ENCODE measurements at places on chromosomes 1 and 21. TPM values are rescaled to one million over a fixed set of nuclear protein-coding genes. Genes with fewer than 3 reads are reported as not detected.

Gene ANKRD34A
- total RNA-seq: 5.2 TPM

Gene CADM3
- total RNA-seq: not detected

Gene KPRP
- not detected for total RNA-seq

Gene HRNR
- total RNA-seq: not detected

Gene OR2T2
- not detected for total RNA-seq

- DNase-seq: no peak
- no peak overlapping the region for H3K27ac ChIP-seq
- no peaks in the 10 kb centered on the region for H3K4me1 ChIP-seq
- no peak overlapping the region for H3K4me3 ChIP-seq
- H3K27me3 ChIP-seq: no peaks in the 10 kb centered on the region
Measured at GRCh38 chr1:217313096-217313495, 317.8 kb downstream of the GPATCH2 start.

GRCh38 chr1:232438476-232438875 is 191.5 kb downstream of the SIPA1L2 start:
- no peaks in the 10 kb centered on the region for H3K36me3 ChIP-seq
- H3K4me3 ChIP-seq: no peak overlapping the region
- no peaks in the 10 kb centered on the region for H3K27me3 ChIP-seq
- H3K27ac ChIP-seq: no peak overlapping the region
- no peak for DNase-seq

- H3K4me3 ChIP-seq: no peak overlapping the region
- H3K27ac ChIP-seq: no peak overlapping the region
- no peaks in the 10 kb centered on the region for H3K36me3 ChIP-seq
- no peak for DNase-seq
Measured at GRCh38 chr1:93519199-93519829, 71.4 kb downstream of the FNBP1L start.

- DNase-seq: no peak
- H3K36me3 ChIP-seq: peaks cover 14% of the 10 kb centered on the region
- peaks cover 11% of the 10 kb centered on the region for H3K4me1 ChIP-seq
- H3K27ac ChIP-seq: peak overlapping the region; percentile 49
Measured at GRCh38 chr1:1847061-1847850, 43.6 kb downstream of the GNB1 start.

DNA sequence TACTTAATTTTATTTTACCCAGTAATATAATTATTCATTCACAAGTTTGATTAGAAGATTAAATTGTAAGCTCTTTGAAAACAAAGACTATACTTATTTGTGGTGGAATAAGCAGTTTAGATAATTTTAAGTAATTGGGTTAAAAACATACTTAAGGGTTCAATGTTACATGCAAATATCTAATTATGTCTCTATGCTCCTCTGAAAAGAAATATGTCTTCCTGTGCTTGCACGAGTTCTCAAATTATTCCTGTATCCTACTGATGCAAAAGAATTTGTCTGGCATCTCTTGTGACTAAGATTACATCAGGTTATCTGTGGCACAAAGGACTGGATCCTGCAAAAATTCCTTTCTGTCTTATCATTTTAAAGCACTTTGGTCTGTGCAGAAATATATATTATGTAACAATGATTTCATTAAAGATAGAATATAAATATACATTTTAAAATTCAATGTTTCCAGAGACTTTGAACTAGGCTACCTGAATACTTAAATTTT is 416.7 kb downstream of the COL11A1 start:
- no peak overlapping the region for H3K4me3 ChIP-seq
- H3K36me3 ChIP-seq: no peaks in the 10 kb centered on the region
- no peaks in the 10 kb centered on the region for H3K27me3 ChIP-seq
- no peaks in the 10 kb centered on the region for H3K4me1 ChIP-seq
- H3K27ac ChIP-seq: no peak overlapping the region
- DNase-seq: no peak

DNA sequence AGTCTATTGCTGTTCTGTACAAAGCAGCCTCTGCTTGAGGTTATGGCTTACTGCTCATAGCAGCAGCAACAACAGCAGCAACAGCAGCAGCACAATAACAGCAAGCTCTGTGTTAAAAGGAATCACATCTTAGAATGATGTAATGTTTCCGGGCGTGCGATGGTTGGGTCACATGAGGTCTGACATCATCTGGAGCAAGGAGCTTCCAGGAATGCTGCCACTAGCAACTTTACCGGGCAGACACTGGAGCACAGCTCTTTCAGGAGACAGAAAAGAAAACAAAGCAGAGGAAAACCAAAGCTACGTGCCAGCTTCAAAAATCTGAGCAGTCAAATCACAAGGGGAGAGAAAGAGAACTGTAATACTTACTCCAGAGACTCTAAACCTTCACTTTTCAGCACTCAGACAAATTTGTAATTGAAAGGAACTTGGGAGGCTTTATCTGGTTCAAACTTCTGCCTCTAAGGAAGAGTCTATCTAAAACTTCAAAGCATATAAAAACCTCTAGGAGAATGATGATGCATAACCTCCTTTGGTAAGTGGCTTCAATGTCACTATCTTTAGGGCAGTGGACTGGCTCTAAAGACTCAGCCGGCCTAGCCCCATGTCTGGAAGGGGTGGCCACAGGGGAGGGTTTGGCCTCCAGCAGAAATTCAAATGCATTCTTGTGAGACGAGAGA is 28.3 kb upstream of the RAB3GAP2 start:
- H3K36me3 ChIP-seq: no peaks in the 10 kb centered on the region
- H3K27me3 ChIP-seq: peaks cover 22% of the 10 kb centered on the region
- no peak overlapping the region for H3K27ac ChIP-seq
- H3K4me3 ChIP-seq: no peak overlapping the region
- peaks cover 5% of the 10 kb centered on the region for H3K4me1 ChIP-seq
- DNase-seq: no peak

- H3K4me1 ChIP-seq: no peaks in the 10 kb centered on the region
- DNase-seq: no peak
- no peak overlapping the region for H3K27ac ChIP-seq
- H3K4me3 ChIP-seq: no peak overlapping the region
- no peaks in the 10 kb centered on the region for H3K27me3 ChIP-seq
- H3K36me3 ChIP-seq: no peaks in the 10 kb centered on the region
Measured at GRCh38 chr21:15272591-15272990, 207.8 kb upstream of the NRIP1 start.

DNA sequence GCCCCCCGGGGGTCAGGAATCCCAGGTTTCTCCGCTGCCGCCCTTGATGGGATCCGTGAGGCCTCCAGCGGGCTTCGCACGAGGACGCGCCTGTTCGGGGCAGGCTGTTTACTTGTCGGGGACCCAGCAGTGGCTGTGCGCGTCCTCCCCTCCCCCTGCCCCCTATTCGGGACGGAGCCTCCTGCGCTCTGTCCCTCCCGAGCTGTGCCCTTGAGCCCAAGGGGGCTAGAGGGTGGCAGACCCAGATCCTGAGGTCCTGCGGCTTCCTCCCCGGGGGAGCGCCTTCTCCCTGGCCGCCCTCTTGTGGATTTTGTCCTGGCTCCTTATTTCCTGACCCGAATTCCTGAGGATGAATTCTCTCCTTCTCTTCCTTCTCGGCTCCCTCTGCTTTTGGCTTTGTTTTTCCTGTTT is 38.4 kb downstream of the PIK3CD start:
- peaks cover 43% of the 10 kb centered on the region for H3K36me3 ChIP-seq
- peak; percentile 67 for DNase-seq
- H3K27ac ChIP-seq: peak overlapping the region; percentile 85
- H3K4me1 ChIP-seq: peaks cover 61% of the 10 kb centered on the region

DNA sequence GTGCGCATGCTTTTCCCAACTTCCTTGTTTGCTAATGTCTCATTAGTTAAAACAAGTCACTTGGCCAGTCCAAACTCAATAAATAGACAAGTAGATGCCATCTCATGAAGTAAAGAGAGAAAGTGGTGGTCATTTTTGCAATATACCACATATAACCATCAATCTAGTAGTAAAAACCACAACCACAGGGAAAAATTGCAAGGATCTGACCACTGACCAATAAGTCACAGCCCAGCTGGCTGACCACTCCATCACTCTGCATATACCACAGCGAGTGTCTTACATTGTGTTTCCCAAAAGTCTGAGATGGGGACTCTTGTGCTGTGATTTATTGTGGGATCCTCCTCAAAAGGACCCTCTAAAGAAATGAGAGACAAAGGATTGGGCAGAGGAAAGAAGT is 76.0 kb downstream of the FH start:
- DNase-seq: no peak
- H3K27ac ChIP-seq: no peak overlapping the region
- H3K4me1 ChIP-seq: no peaks in the 10 kb centered on the region

DNA sequence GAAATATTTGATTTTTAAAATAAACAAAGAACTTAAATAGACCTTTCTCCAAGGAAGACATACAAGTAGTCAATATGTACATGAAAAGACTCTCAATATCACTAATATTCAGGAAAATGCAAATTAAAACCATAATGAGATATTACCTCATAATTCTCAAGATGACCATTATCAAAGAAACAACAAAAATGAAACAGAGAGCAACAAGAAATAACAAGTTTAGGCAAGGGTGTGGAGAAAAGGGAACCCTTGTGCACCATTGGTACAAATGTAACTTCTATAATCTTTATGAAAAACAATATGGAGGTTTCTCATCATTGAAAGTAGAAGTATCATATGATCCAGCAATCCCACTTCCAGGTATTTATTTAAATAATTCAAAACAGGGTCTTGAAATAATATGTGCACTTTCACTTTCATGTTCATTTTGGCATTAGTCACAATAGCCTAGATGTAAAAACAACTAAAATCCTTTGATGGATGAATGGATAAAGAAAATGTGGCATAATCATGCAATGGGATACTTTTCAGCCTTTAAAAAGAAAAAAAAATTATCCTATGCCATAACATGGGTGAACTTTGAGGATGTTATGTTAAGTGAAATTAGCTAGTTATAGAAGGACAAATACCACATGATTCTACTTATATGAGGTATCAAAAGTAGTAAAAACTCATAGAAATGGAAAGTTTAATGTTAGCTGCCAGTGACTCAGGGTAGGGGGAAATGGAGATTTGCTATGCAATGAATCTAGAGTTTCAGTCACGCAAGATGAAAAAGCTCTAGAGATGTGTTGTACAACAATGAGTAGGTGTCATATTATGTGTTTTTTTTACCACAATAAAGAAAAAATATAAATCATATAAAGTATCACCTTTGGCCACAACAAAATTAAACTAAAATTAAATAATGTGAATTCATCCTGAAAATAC is 114.5 kb upstream of the LYPLAL1 start:
- H3K4me3 ChIP-seq: no peak overlapping the region
- no peaks in the 10 kb centered on the region for H3K4me1 ChIP-seq
- no peaks in the 10 kb centered on the region for H3K27me3 ChIP-seq
- DNase-seq: no peak
- H3K36me3 ChIP-seq: no peaks in the 10 kb centered on the region
